NCI-H69 (cell line): ENCODE measurements at places on chromosomes 6 and 20.

DNA sequence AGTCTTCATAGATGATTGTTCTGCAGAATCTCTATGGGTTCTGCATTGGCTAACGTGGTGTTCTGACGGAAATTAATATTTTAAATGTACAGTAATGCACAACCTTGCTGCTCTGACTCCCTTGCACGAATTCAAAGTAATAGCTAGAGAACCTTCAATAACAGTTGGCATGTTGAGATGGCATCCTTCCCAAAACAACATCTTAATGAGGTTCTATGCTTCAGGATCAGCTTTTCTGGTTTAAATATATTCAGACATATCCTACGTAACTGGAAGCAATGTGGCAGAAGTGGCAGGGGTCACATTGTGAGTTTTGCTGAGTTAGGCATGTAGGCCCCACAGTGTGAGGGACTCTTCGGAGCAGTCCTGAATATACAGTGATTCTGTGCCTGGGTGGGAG lies 25.7 kb downstream of the DSE start:
- DNase-seq = no peak

DNA sequence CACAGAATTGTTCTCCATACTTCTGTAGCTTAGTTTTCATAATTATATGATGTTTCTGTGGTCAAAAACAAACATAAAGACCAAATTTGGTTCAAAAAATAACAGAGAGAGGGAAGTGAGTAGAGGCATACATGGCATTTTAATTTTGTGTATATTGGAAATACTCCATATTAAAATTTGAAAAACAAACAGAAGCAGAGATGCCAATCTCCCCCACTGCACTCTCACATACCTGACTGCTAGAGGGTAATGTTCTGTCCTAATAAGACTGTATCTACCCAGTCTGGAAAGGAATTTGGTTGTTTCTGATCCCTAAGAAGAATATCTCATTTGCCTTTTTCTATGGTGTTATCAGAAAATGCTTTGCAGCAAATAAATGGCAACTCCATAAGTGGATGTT lies 959.0 kb upstream of the FLRT3 start:
- DNase-seq = no peak

DNA sequence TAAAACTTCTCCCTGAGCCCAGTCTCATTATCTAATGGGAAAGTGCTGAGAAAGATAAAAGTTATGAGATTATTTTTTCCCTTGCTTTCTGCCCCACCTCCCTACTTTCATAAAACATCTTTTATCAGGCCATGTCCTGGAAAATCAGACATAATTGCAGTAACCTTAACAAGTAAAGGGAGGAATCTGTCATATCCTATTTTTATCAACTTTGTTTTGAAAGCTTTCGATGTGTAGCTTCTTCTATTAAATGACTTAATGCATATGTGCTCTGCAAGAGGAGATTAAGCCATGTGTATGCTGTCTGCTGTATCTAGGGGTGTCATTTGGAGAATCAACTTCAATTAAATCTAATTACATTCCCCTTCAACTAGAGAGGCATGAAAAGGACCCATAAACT lies 408.9 kb downstream of the CBLN4 start:
- peak; percentile 7 for DNase-seq

DNA sequence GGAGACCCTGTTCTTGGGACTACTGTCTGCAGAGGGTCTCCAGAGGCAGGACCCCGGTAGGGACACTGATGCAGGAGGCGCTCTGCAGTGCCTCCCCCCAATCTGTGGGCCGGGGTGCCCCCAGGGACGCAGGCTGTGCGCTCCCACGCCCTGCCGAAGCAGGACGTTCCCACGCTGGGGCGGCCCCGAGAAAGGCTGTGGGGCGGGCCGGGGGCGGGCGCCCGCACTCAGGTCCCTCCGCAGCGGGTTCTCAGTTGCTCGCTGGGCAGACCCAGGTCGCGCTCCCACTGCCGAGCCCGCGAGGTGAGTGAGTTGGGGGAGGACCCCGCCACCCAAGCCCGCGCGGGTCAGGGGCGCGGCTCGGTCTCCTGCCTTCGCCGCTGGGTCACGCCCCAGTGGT lies at the start of gene COX4I2:
Gene COX4I2, plus strand, starts transcription at position 253 of the 400 bp plus-strand sequence. CDS start 1,106 bp downstream, outside the sequence.
- no peak for DNase-seq

DNA sequence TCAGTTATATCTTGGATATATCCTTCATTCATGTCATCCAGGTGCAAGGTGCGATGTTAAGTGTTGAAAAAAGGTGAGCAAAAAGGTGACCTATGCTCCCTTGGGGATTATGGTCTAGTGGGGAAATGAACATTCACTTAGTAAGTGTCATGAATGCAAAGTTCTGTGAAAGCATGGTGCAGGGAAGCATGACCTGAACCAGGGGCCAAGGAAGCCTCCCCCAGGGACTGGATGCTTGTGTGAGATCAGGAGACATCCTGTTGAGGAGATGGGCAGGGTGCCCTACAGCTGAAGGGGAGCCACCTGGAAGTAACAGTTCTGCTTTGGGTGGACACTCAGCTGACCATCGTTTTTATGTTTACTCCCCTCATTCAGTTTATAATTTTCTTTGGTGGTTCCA lies 179.5 kb downstream of the SYNDIG1 start:
- DNase-seq = no peak

DNA sequence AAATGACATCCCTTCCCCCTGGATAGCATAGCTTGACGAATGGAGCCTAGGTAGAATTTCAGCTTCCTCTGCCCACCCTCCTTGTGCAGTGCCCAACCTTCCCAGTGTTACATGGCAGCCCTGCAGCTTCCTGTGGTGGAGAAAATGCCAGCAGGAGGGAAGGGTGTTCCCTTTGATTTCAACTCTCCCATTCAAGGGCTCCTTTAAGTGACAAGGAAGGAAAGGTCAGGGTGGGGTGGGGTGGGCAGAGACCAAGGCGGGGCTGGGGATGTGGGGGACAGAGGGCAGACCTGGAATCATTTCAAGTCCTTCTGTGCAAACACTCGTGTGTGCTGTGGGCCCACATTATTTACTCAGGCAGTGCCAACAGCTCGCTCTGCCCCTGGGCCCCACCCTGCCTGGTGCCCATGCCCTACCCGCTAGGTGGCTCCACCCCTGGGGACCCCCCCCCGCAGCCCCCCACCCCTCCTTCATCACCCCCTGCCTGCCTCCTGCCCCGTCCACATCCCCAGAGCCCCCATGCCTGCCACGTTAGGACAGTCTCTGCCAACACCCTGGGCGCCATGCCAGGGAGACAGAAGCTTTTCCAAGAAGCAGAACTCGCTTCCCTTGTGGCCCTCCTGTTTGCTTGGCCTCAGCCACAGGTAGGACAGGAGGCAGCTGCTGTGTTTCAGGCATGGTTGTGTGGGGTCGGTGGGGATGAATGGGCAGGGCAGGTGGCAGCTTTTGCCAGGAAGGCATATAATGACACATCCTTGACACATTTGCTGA lies 9.4 kb downstream of the SPDEF start:
- peak; percentile 100 for DNase-seq

GRCh38 chr20:44745122-44745597 lies 505 bp upstream of the KCNK15 start:
- DNase-seq = peak; percentile 60

DNA sequence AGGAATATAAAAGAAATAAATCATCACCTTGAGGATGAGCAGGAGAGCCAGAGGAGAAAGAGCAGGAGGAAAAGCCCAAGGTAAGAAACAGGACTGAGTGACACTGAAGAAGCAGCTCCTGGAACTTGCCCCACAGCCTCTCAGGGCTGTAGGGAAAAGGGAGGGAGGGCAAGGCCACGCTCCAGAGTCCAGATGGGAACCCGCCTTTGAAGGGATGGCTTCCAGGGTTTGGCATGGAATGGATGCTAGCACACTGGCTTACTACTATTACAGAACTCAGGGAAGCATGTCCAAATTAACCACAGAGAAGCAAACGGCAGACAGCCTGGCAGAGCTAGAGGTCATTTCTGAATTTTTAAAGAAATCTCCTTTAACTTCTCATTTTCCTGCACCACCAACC lies 26.8 kb downstream of the RALGAPA2 start:
- no peak for DNase-seq

GRCh38 chr6:44219815-44220784 lies 3.3 kb upstream of the SLC29A1 start:
- peak; percentile 41 for DNase-seq

DNA sequence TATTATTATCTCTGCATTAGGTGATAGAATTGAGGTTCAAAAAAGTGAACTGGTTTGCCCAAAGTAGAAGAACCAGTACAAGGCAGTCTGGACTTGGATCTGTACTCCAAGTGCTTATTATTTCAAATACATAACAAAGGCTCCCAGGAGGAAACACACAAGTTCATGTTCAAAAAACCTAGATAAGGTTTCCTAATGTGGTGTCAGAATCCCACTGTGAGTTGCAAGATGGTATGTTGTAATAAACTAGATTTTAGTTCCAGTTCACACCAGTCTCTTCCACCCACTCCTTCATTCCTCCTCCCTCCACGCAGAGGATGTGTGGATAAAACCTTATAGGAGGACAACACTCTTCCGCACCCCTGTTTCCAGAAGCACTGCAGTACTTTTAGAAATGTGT lies 42.8 kb downstream of the KIAA0319 start:
- DNase-seq = no peak

DNA sequence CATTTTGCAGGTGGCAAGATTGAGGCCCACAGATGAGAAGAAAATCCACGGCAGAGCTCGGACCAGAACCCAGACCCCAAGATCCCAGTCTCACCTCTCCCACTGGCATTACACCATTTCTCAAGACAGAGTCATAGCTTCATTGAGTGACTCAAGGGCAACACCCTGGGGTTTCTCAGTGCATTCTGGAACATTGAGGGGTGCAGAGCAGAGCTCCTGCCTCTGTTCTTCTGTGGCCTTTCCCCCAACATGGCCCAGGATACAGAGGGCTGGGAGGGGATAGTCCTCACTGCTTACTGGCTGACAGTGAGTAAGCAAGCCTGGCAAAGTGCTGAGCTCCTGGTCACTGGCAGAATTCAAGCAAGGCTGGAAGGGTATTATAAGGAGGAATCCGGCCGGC lies 74.0 kb downstream of the MDGA1 start:
- no peak for DNase-seq

- peak; percentile 75 for DNase-seq
These were observed 110.7 kb upstream of the PHACTR1 start for GRCh38 chr6:12605888-12606345.

- no peak for DNase-seq
These were observed 372.7 kb upstream of the SULF2 start for GRCh38 chr20:48158014-48158413.

- DNase-seq = peak; percentile 91
These were observed 1.3 kb upstream of the DDR1 start for GRCh38 chr6:30882759-30883684.

- DNase-seq = peak; percentile 95
These were observed 72.6 kb downstream of the ERMARD start for GRCh38 chr6:169824021-169824420.

GRCh38 chr6:25395731-25396130 lies 116.6 kb downstream of the CARMIL1 start:
- peak; percentile 47 for DNase-seq

- peak; percentile 98 for DNase-seq
These were observed 559.6 kb upstream of the NRSN1 start for GRCh38 chr6:23566418-23566817.

GRCh38 chr6:12582421-12583110 lies 134.0 kb upstream of the PHACTR1 start:
- DNase-seq = no peak

DNA sequence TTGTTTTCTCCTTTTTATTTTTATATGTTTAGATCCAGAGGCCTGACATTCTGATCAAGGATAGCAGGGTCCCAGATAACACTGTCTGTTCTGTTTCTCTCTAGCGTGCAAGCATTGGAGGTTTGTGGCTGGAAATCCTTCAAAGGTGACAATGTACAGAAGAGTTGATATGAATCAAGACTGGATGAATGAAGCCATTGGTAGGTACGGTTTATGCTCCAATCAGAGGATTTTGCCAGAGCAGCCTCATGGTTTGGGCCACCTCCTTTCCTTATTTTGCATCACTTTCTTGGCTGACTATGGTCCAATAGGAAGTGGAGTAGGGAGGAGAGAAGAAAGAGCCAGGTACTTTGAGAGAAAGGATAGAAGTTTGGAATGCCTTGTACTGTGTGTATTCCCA lies 484.8 kb upstream of the JAG1 start:
- no peak for DNase-seq

DNA sequence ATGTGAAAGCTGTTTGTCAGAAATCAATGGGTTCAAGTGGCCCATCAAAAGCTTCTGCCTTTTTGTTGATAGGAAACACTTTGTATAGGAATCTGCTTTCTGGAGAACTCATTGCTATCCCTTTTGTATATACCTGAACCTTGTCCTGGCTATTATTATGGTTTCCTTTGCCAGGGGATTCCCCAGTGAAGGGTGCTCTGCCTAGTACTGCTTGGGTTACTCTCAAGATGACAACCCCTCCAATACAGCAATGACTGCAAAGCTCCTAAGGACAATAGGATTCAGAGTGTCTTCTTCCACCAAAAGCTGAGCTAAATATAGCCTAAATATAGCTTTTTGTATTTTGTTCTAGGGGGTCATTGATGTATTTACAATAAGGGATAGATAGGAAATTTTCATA lies 54.0 kb upstream of the PTPRK start:
- DNase-seq = no peak

DNA sequence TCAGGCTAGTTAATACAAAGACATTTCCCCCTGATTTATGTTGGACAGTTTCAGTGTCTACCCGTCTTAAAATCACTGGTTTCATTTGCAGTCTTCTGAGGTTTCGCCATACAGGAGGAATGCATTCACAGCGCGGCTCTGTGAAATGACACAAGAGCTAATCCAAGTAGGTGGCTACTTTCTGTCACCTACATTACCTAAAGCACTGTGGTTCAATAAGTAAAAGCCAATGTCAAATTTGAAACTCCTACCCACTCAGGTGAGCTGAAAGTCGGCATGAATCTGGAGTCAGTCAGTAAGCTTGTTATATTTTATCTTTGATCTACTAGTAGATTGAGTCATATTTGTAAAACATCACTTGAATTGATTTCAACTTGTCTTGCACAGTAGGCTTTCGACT lies 370.8 kb downstream of the LAMA2 start:
- DNase-seq = no peak

DNA sequence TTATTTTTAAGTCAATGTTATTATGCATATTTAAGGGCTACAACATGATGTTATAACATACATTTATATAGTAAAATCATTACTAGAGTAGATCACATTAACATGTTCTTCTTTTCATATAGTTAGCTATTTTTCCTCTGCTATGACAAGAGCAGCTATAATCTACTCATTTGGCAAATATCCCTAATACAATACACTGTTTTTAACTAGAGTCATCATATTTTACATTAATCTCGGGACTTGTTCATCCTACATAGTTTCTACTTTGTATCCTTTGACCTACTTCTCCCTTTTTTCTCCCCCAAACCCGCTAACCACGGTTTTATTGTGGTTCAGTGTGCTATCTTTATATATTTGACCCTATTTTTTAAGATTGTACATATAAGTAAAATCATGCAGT lies 249.0 kb downstream of the EPM2A start:
- DNase-seq = no peak
